ENCODE measurements at places on chromosomes 16 and 17.

GRCh38 chr16:81647527-81647926 lies 131.6 kb upstream of the PLCG2 start:
- no peak for DNase-seq

DNA sequence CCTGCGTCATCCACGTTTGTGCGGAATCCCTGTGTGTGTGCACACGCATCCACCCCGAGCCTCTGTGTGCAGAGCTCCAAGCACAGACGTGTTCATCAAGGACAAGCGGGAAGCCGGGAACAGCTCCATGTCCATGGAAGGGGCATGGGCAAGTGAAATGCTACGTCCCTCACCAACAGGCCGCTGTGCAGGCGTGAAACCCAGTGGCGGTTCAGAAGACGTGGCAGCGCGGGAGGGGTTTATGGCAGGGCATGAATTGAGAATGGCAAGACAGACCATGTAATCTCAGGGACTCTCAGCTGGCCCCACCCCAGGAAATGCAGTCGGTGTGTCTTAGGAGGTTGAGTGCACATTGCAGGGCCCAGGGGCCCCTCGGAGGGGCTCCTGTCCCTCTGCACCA lies 52.7 kb downstream of the TBC1D16 start:
- DNase-seq: no peak

GRCh38 chr16:22671301-22672076 lies 142.5 kb upstream of the HS3ST2 start:
- DNase-seq: no peak

- no peak for DNase-seq
Observed at GRCh38 chr16:73213732-73214455, 166.0 kb upstream of the ZFHX3 start.

GRCh38 chr16:9139965-9140364 lies 48.5 kb downstream of the HAPSTR1 start:
- no peak for DNase-seq

DNA sequence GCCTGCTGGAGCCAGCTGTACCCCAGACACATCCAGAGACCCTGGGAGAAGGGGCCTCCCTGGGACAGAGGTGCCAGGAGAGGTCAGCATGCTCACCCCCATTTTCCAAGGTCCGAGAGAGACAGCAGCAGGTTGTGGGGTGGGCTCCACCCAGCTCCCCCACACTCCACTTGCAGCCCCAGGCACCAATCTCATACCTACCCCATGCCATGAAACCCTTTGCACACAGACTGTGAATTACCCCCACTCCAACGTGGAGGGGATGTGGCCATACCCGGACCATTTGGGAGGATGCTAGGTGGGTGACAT lies 34.0 kb downstream of the ZFPM1 start:
- no peak for DNase-seq

- no peak for DNase-seq
Observed at GRCh38 chr16:80611171-80611929, 70.6 kb downstream of the DYNLRB2 start.

- DNase-seq: no peak
Observed at GRCh38 chr16:26885674-26886073, 181.1 kb upstream of the C16orf82 start.

- peak; percentile 36 for DNase-seq
Observed at GRCh38 chr17:40108970-40109824, 8.8 kb upstream of the NR1D1 start.

DNA sequence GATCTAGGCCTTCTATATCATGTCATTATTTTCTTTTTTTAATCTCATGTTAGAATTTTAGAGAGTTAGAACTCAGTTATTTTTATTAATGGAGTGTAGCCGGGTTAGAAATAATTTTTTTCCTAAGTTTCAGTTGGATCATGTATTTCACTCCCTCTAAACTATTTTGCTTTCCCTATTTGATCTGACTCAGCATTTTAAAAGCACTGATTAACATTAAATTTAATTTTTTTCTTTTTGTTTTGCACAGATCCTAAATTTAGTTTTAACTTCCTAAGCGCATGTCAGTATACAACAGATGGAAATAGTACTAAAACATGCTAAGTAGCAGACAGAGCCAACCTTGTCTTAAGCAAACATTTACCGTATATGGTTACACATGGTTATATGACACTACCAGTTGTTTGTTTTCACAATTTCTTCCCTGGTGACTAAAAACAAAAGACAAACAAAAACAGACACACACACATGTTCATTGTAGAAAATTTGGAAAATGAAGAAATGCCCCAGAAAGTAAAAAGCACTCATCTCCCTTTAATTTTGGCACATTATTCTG lies 33.6 kb upstream of the RAB11FIP4 start:
- no peak for DNase-seq

- DNase-seq: no peak
Observed at GRCh38 chr16:68009157-68009735, 6.5 kb downstream of the DPEP2NB start.

- DNase-seq: no peak
Observed at GRCh38 chr16:25135254-25135878, 23.8 kb downstream of the LCMT1 start.

DNA sequence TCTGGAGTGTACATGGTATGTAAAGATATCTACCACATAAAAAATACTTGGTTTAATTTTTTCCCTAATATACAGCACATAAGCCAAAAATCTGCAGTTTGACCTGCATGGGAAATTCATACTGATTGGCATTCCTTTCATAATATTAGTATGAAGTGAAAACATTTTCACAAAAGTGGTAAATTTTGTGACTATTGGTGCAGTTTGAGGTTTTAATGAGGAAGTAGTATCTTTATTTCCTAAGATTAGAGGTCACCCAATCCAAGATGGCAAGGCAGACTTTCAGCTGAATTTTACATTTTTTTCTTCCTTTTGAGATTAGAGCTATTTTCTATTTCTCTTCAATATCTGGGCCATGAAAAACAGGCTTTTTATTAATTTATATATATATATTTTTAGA lies 21.2 kb downstream of the METTL9 start:
- DNase-seq: no peak

GRCh38 chr17:11980813-11981212 lies 16.5 kb downstream of the ZNF18 start:
- DNase-seq: no peak

- no peak for DNase-seq
Observed at GRCh38 chr16:54808890-54809289, 121.8 kb upstream of the IRX5 start.

- peak; percentile 76 for DNase-seq
Observed at GRCh38 chr17:42679492-42680330, 1.9 kb downstream of the CCR10 start.

DNA sequence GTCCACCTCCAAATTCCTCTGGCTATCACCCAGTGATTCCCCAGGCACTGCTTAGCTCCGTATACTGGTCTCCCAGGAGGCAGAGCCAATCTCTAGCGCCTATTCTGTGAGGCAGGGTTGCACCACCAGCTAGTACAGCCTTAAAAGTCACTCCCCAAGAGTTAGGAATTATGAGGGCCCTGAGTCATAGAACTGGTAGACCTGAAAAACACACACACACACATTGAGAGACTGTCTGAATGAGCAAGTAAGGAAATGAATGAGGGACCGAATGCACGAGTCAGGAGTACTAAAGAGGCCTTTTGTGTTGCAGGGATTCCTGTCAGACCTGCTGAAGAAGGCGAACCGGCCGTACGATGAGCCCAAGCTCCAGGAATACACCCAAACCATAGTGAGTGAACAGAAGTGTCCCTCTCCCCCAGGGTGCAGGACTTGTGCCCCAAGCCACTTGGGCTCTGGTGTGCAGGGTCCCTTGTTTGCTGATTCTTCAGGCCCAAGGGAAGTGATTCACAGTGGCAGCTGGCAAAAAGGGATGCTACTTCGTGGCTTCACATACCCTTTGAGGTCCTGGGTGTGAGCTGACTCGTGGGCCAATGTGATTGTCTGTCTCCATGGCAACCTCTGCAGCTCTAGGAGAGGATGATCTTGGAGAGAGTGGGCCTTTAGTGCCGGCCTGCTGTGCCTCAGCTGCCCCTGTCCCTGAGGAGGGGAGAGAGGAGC lies 24.7 kb downstream of the CALB2 start:
- no peak for DNase-seq

DNA sequence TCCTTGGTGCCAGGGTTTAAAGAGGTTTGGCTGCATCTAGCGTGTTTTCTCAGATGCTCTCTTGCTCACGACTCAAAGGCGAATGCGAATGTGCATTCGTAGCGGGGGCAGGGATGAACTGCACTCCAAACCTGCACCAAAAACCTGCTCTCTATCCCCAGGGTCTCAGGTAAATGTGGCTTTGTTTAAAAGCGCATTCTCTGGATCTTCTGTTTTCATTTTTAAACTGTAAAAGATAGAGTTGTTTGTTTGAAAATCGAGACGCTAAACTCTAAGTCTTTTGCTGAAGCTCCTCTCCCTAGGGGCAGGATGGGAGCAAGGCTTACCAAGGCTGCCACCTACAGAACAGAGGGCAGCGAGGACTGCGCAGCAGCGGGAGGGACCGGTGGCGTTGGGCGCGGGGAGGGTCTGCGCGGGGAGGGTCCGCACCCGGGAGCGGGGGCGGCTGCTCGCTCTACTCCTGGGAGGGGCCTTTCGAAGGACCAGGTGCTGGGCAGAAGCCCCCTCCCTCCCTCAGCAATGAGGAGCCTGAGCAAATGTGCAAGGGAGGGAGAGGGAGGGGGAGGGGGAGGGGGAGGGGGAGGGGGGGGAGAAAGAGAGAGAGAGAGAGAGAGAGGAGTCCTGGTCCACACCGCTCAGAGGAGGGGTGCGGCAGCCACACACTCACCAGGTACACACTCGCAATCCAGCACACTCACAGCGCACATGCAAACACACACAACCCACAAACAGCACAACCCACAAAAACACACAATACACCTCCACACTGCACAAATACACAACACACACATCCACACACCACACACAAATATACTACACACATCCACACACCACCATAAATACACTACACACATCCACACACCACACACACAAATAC lies 142.8 kb downstream of the GRIN2A start:
- no peak for DNase-seq

DNA sequence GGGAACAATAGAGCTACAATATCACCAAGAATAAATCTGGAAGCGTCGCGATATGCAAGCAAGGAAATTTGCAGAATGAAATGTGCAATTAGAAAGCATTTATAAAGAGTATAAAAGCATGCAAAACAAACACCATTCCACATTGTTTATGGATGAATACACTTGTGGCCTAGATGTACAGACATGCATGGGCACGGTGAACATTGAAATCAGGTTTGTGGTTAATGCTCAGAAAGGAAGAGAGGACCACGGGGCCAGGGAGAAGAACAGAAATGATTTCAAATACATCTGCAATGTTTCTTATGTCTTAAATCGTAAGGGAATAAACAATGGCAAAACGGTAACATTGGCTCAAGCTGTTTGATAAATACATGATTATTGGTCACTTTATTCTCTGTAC lies 235.9 kb downstream of the FOXL1 start:
- no peak for DNase-seq

DNA sequence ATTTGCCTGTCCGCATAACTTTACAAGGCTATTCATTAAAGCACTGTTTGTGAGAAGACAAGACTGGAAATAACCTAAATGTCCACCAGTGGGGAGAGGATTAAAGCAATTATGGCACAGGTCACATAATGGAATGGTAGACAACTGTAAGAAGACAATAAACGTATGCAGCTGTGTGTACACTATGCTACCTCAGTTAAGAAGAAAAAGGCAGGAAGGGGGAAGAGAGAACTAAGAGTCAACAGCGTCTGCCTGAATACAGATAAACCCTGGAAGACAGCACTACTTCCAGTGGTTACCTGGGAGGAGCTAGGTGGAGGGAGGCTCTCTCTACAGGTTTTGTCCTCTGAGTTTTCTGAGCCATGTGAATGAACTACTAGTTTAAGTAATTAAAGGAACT lies 15.3 kb downstream of the CREBBP start:
- DNase-seq: no peak

- DNase-seq: no peak
Observed at GRCh38 chr17:79965806-79966205, 69.9 kb downstream of the TBC1D16 start.

DNA sequence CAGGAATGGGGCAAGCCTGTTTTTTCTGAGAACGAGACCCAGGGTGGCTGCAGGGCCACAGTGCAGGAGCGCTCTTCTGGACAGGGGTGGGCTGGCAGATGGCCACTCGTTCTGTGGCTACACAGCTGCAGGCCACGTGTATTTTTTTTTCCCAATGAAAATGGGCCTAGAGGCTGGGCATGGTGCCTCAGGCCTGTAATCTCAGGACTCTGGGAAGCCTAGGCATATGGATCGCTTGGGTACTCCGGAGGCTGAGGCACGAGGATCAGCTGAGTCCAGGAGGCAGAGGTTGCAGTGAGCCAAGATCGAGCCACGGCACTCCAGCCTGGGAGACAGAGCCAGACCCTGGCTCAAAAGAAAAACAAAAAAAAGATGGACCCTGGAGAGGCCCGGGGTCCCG lies 6.8 kb downstream of the UNKL start:
- DNase-seq: no peak

DNA sequence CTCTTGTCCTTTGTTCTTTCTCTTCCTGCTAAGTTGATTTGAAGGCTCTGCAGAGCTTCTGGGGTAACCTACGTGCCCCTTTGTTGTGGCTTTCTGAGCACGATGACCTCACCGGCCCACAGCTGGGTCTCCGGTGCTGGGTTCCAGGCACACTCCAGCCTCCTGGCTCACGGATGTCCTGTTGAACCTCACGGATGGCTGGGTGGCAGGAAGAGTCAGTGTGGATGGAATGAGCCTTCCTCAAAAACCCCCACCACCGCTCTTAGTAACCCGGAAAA lies 116.0 kb downstream of the SOCS1 start:
- peak; percentile 44 for DNase-seq

DNA sequence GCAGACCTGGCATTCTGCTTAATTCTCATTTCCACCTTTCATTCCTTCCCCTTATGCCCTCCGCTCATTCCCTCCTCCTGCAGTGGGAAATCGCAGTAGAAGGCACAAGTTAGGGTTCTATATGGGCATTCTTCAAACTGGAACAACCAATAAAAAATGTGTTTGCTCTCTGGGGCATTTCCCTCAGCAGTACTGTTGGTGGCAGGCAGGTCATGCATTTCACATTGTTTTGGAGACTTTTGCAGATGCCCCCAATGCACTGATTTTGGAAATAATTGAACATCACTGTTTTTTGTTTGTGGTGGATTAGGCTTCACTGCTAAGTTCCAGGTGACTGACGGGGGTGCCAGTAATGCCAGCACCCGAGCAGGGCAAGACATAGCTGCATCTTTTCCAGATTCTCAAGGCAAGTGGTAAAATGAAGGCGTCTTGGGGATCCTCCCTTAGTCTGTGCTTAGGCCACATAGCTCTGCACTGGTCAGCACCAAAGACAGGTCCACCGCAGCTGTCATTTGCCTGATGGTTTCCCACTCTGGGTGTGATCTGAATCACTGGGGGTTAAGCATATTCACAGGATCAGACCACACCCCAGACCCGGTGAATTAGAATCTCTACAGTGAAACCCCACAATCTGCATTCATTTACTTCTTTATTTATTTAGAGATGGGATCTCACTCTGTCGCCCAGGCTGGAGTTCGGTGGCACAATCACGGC lies 304.5 kb downstream of the CPPED1 start:
- DNase-seq: no peak

GRCh38 chr16:2609827-2610470 lies 72.1 kb downstream of the PDPK1 start:
- no peak for DNase-seq

GRCh38 chr17:28473542-28473941 lies at the start of gene SLC13A2:
Gene SLC13A2 (plus strand): TSS chr17:28473644. CDS start chr17:28473713, 69 bp downstream.
- DNase-seq: no peak

GRCh38 chr17:76204277-76204676 lies 36.0 kb downstream of the RNF157 start:
- DNase-seq: no peak

GRCh38 chr16:1211451-1212268 lies 13.4 kb downstream of the TPSG1 start:
- no peak for DNase-seq

Data from CD4-positive, alpha-beta T cell treated with Interferon alpha-2 for 1 hour (primary cell).